ENCODE measurements at places on chromosomes 16 and 17.

GRCh38 chr17:78748730-78749317 lies 33.2 kb downstream of the CYTH1 start:
- H3K36me3 ChIP-seq = no peaks in the 10 kb centered on the region
- no peaks in the 10 kb centered on the region for H3K27me3 ChIP-seq
- H3K27ac ChIP-seq = no peak overlapping the region
- no peak for DNase-seq

- H3K27me3 ChIP-seq = no peaks in the 10 kb centered on the region
- H3K4me3 ChIP-seq = no peak overlapping the region
- DNase-seq = no peak
- no peak overlapping the region for H3K27ac ChIP-seq
- no peaks in the 10 kb centered on the region for H3K4me1 ChIP-seq
Observed at GRCh38 chr17:17342242-17342945, 39.2 kb downstream of the NT5M start.

GRCh38 chr16:629185-629832 lies 1.5 kb upstream of the WFIKKN1 start:
- H3K27ac ChIP-seq = peak overlapping the region; percentile 61
- no peaks in the 10 kb centered on the region for H3K27me3 ChIP-seq
- H3K4me3 ChIP-seq = no peak overlapping the region
- H3K36me3 ChIP-seq = no peaks in the 10 kb centered on the region
- peaks cover 55% of the 10 kb centered on the region for H3K4me1 ChIP-seq

DNA sequence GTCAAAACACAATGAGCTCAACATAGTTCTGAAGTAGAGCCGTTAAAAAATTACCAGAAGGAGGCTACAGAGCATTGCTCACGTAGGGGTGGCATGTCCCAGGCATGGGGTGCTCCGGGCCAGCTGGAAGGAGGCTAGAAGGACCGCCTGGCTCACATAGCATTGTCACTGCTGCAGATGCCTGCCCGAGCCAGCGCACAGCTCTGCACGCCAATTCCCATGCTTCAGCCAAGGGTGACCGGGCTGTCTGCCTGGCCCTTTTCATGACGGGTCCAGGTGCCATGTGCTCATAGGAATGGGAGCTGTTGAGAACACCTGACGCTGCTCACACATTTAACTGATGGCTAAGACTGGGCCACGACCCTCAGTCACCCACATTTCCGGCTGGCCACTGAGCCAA lies 228.9 kb upstream of the FOXF1 start:
- H3K4me3 ChIP-seq = no peak overlapping the region
- peaks cover 3% of the 10 kb centered on the region for H3K27me3 ChIP-seq
- H3K36me3 ChIP-seq = no peaks in the 10 kb centered on the region

- no peak overlapping the region for H3K4me3 ChIP-seq
- peak overlapping the region; percentile 81 for H3K27ac ChIP-seq
- no peaks in the 10 kb centered on the region for H3K36me3 ChIP-seq
- DNase-seq = no peak
- H3K4me1 ChIP-seq = peaks cover 30% of the 10 kb centered on the region
- H3K27me3 ChIP-seq = no peaks in the 10 kb centered on the region
Observed at GRCh38 chr16:25034911-25035310, 19.7 kb upstream of the ARHGAP17 start.

- H3K27ac ChIP-seq = peak overlapping the region; percentile 81
- peak overlapping the region; percentile 33 for H3K4me3 ChIP-seq
- H3K36me3 ChIP-seq = no peaks in the 10 kb centered on the region
- H3K27me3 ChIP-seq = no peaks in the 10 kb centered on the region
- DNase-seq = no peak
Observed at GRCh38 chr17:76872874-76873221, 4.6 kb downstream of the MGAT5B start.

DNA sequence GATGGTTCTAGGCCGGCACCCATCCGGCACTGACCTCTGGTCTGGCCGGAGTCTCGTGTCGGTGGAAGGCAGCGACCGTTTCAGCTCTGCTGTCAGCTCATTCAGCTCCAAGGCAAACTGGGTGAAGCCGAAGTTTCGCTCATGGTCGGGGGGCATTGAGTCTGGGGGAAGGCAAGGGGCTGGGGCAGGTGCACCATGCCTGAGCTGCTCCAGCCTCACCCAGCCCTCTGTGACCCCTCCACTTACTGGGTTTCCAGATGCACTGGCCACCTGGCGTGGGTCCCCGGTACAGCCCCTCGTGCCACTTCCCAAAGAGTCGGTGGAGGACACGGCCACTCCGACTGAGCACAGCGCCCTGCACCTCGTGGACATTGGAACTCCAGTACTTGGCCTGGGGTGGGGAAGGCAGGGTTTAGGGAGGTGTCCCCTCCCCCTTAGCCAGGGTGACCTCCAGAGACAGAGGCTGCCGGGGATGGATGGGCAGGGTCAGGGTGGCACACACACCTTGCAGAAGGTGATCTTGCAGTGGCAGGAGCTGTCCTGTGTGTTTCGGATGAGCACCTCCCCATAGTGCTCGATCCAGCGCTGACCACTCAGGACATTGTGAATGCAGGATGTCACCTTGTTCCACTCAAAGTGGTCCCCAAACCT lies 12.6 kb downstream of the OSBPL7 start:
- H3K4me1 ChIP-seq = peaks cover 6% of the 10 kb centered on the region
- no peaks in the 10 kb centered on the region for H3K27me3 ChIP-seq
- no peak overlapping the region for H3K27ac ChIP-seq
- H3K36me3 ChIP-seq = no peaks in the 10 kb centered on the region
- no peak overlapping the region for H3K4me3 ChIP-seq
- no peak for DNase-seq

Measured in Panc1 (cell line).